ENCODE measurements at places on chromosomes 1 and 21.

DNA sequence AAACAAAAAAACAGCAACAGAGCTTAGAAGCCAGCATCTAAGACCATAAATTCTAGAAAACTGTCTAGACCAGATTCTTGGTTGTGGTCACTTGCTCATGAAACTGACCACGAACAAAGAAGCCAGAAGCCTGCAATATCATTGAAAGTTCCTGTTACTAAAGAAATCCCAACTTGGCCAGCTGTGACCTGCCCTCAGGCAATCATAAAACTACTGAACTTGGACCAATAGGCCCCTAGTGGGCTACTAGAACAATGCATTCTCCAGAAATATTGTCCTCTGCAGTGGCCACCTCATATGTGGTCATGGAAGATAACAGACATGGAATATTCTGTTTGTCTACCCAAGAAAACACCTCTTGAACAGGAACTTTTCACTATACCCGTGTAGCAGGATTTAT lies 87.7 kb downstream of the SPATA17 start:
- no peak for DNase-seq

GRCh38 chr1:164519426-164519825 lies 39.6 kb upstream of the PBX1 start:
- no peak for DNase-seq

DNA sequence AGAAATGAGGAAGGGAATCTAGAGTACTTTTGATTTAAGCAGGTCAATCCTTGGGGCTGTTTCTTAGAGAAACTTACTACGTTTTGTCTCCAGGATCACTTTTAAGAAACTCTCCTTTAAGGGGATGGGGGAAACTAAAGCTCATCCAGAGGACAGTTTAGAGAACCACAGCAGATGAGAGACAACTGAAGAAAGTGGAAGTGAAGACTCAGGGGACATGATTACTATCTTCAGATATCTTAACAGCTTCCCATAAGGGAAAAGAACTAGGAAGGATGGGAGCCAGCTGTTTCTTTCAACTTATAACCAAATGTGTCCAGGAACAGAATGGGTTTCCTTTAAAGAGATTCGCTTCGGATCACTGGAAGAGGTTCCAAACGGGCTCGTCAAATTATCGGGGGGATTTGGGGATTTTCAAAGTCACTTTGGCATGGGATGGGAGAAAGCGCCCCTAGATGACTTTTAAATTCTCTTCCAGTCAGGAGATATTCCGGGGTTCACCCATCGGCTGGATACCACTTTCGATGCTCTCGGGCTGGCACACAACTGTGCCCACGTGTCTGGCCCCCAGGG lies 1.2 kb downstream of the SCMH1 start:
- no peak for DNase-seq

DNA sequence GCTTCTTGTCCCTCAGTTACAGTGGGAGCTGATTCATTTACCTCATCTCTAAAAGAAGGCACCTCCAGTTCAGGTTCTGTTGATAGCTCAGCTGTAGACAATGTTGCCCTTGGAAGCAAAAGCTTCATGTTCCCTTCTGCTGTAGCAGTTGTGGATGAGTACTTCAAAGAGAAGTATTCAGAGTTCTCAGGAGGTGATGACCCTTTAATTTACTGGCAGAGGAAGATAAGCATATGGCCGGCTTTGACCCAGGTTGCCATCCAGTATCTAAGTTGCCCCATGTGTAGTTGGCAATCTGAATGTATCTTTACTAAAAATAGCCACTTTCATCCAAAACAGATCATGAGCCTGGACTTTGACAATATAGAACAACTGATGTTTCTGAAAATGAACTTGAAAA lies 4.5 kb downstream of the ZBED6 start:
- DNase-seq: no peak

GRCh38 chr1:168065506-168065905 lies 71.2 kb downstream of the GPR161 start:
- DNase-seq: no peak

DNA sequence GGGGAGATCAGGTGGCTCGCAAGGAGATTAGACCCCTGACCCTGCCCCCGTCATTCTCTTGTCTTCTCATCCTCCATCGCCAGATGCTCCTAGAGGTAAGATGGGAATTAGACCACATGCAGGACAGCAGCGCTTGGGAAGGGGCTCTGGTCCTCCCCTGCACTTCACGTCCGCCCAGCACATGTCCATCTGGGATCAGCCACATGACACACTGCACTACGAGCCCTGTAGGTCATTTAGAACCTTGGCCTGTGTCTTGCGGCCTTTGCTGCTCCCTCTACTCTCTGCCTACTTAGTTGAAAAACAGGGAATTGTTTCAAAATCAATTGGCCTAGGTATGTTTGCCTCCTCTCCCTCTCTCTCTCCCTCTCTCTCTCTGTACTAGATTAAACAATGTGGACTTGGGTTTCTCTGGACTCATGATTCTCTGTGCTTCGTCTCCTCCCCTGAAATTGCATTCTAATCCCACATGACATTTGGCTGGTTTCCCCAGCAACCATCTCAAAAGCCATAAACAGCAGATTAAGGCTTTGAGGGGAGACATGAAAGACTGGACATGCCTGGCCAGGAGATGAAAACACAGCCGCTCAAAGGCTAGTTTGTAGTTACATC lies 3.8 kb upstream of the NCMAP start:
- no peak for DNase-seq

- no peak for DNase-seq
These were observed 99.6 kb upstream of the CDC42BPA start for GRCh38 chr1:227417756-227418480.

DNA sequence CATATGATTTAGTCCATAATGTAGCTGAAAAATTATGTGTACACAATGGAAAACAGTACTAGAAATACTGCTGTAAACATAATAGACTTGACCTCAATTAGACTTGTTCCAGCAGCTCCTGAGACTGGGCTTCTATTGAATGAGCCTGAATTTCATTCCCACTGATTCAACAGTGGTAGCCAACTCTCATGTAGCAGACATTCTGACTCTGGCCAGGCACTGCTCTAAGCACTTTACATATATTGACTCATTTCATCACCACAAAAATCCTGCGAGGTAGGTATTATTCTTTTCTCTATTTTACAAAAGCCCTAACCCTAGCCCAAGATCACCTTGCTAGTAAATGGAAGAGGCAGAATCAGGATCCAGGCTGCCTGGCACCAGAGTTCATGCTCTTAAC lies 12.8 kb upstream of the CTSS start:
- DNase-seq: no peak

DNA sequence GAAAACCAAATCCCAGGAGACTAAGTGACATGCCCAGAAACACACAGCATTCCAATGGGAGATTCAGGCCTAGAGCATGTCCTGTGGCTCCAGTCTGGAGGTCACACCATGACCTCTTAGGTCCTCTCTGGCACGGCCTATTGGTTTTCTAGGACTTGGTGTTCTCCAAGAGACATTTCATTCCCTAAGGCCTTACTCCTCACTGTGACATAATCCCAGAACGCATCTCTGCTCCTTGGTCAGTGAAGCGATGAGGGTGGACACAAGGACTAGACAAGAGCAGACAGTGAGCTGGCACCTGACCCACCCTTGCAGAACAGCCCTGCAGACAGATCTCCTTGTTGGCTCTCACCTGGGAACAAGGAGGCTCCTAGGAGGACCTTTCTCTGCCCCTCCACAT lies 860 bp downstream of the IVL start:
- DNase-seq: no peak

DNA sequence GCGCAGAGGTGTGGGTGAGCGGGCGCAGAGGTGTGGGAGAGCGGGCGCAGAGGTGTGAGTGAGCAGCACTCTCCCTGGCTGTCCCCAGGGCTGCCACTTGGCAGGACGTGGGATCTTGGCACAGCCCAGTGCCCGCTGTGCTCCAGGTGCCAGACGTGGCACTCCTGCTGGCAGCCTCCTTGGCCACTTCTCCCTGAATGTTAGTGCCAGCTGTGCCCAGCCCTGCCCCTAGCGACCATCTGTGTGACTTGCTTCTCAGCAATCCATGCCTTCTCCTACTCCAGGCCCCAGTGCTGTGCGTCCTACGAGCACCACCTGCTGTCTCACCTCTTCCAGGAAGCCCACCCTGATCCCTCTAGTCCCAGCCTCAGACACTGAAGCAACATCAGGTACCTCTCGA lies 30.5 kb downstream of the KRTAP10-1 start:
- DNase-seq: no peak

- DNase-seq: no peak
These were observed 29.6 kb downstream of the DUSP10 start for GRCh38 chr1:221712198-221712684.

GRCh38 chr21:14114251-14114650 lies 96.5 kb downstream of the LIPI start:
- no peak for DNase-seq

GRCh38 chr1:43004587-43005459 lies 46.2 kb upstream of the SLC2A1 start:
- DNase-seq: no peak

DNA sequence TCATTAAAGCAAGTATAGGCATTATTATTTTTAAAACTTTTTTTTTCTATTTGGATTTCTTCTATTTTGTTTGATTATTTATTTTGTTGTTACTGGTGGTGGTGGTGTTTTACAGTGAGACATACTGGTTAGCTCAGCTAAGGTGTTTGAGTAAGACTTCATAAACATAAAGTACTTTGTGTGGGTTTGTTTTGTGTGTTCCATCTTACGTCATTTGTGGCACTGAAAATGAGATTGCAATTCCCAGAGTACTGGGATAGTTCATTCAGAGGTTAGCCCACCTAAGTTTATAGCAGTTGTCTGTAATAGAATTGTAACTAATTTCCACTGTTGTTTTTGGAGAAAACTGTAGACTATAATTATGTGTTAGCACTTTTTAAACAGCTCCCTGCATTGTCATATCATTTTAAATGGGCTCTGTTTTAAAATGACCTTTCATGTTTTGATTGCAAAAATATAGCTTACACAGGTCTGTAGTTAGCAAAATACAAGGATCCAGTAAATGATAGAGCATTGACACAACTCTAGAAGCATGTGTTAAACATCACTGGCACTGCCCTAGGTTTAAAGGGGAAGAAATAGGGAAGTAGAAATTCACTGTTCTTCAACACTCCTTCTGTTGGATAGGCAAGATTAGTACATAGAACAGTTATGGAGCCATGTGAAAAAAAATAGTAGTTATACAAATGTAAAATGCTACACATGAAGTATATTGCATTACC lies 171.7 kb downstream of the NFIA start:
- DNase-seq: no peak

- no peak for DNase-seq
These were observed 63.9 kb downstream of the SYF2 start for GRCh38 chr1:25168193-25169071.

DNA sequence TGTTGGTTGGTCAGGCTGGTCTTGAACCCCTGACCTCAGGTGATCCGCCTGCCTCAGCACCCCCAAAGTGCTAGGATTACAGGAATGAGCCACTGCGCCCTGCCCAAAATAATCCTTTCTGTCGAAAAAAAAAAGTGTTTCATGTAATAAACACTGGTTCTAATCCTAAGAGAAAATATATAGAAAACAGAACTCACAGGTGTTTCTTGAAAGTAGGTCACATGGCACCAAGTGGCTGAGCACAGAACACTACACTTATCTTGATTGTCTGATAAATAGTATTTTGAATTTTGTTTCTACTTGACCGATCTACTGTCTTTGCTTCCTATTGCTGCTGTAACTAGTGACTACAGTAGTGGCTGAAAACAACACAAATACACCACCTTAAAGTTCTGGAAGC lies 87.6 kb upstream of the SOD1 start:
- no peak for DNase-seq

DNA sequence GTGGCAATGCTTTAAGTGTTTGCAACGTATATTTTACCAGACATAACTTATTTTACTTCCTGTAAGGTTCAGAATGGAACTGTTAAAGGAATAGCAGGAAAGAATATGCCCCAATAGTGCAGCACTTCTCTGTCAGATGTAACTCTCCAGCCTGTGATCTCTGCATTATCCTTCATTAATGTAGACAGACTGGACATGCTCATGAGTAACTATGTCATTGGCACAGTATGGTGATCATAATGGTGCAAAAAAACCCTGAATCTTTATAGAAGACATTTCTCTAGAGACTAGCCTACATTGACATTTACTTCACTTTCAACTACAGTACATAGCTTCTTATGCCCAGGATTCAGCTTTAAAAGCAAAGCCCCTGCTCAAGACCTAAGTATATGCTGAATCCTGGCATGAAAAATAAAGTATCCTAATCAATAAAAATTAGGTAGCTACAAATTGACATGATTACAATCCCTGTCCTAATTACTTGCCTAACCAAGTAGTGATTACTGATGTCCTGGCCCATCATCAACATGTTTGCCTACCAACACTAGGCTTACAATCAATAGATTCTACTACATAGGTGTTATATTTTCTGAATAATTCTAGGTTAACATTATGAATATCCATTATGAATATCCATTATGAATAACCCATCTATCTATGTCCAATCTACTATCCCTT lies 13.9 kb downstream of the COX20 start:
- no peak for DNase-seq

DNA sequence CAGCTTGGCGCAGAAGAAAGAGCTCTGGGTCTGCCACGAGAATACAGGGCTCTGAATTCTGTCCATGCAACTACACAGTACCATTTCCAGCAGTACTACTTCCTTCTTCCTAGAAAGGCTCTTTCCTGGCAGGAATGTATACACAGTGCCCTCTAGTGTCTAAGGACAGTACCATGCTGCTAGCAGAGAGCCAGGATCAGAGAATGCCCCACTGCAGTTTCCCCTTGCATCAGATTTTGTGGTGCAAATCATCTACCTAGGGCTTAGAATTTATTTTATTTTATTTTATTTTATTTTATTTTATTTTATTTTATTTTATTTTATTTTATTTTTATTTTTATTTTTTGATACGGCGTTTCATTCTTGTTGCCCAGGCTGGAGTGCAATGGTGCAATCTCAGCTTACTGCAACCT lies 50.8 kb downstream of the PAX7 start:
- no peak for DNase-seq

GRCh38 chr1:204029016-204029415 lies 43.9 kb upstream of the SOX13 start:
- no peak for DNase-seq

DNA sequence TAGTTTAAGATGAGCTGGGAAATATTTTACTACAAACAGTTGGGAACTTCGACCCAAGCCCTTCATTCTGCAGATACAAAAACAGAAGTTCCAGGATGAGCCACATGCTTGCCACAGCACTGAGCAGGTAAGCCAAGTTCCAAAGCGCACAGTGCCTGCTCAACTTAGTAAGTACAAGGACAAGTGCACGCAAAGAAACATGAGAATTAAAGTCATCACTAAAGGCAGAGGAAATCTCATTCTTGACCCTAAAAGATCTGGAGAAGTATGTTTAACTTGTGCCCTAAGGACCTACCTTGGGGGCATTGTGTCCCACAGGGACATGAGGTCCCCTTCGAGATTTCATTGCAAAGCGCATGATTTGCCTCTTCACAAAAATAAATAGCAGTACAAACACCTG lies 1.2 kb upstream of the UBAP2L start:
- no peak for DNase-seq

GRCh38 chr1:117834416-117834815 lies 95.0 kb downstream of the GDAP2 start:
- DNase-seq: no peak

DNA sequence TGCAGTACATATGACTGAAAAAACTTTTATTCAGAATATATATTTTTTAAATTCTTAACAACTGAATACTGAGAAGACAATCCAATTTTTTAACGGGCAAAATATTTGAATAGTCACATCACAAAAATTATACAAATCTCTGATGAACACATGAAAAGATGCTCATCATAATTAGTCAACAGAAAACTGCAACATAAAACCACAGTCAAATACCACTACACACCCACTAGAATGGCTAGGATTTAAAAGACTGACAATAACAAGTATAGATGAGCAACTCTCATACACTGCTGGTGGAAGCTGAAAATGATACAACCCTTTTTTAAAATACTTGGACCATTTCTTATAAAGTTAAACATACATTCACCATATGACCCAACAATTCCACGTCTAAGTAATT lies 87.7 kb upstream of the TNFSF4 start:
- no peak for DNase-seq
